ENCODE measurements at places on chromosomes 3 and 15. TPM values are rescaled to one million over a fixed set of nuclear protein-coding genes. Genes with fewer than 3 reads are reported as not detected.

Gene CALML4
- 1.6 TPM for total RNA-seq

Gene CCNB2
- total RNA-seq: 4.9 TPM

Gene PLCL2
- 122 TPM for total RNA-seq

Gene TRH
- 4.1 TPM for total RNA-seq

Gene RHCG
- total RNA-seq: 4.1 TPM

Gene ITPKA
- total RNA-seq: 1.6 TPM

Gene SHC4
- total RNA-seq: 5.7 TPM

Gene CNBP
- 169 TPM for total RNA-seq

Gene SCN11A
- total RNA-seq: under 0.01 TPM

Gene P2RY13
- total RNA-seq: 1.6 TPM

Gene MGLL
- 31.4 TPM for total RNA-seq

Gene LRRC31
- under 0.01 TPM for total RNA-seq

Gene DHFR2
- 10.2 TPM for total RNA-seq

Gene CELF6
- 11.4 TPM for total RNA-seq

Gene LCTL
- total RNA-seq: 0.41 TPM

Gene FOXL2NB
- 0.41 TPM for total RNA-seq

Gene CKMT1B
- 7.7 TPM for total RNA-seq

Gene CERS3
- total RNA-seq: 0.41 TPM

Gene COPB2
- 84.0 TPM for total RNA-seq

Gene C3orf85
- total RNA-seq: not detected

Gene FOXB1
- not detected for total RNA-seq

Gene COLQ
- 1.6 TPM for total RNA-seq

Gene CSTA
- total RNA-seq: not detected

Gene ATP2C1
- 132 TPM for total RNA-seq

Gene CCDC71
- 17.9 TPM for total RNA-seq

Gene LRRIQ4
- 0.82 TPM for total RNA-seq

Gene ANKRD34C
- total RNA-seq: under 0.01 TPM

Gene HIGD2B
- total RNA-seq: under 0.01 TPM

Gene MAP1A
- 24.5 TPM for total RNA-seq

Gene PLSCR2
- total RNA-seq: not detected

Gene PTPRG
- total RNA-seq: 52.6 TPM

Gene FGF12
- total RNA-seq: 136 TPM

Gene RTP3
- total RNA-seq: not detected

Gene MKRN3
- 18.3 TPM for total RNA-seq

Gene SLC38A3
- 2.0 TPM for total RNA-seq
